ENCODE measurements at places on chromosomes 6 and 20.

DNA sequence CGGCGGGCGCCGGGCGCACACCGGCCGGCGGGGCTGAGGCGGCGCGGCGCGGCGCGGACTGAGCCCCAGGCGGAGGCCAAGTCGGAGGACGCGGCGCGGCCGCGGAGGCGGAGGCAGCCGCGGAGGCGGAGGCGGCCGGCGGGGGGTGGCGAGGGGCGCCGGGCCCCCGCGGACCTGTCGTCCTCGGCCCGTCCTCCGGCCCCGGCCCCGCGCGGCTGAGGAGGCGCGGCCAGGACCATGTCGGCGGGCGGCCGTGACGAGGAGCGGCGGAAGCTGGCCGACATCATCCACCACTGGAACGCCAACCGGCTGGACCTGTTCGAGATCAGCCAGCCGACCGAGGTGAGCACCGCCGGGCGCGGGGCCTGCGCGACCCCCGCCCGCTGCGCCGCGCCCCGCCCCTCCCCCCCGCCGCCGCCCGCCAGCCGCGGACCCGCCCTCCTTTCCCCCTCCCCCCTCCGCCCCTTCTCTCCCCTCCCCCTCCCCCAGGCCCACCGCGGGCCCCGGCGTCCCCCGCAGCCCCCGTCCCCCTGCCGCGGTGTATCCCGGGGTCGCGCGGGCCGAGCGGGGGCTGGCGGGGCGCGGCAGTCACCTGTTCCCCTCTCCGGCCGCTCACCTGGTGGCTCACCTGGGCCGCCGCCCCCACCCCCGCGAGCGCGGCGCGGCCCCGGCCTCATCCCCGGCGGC is at the start of gene AFDN:
TSS of gene AFDN (plus strand) at position 16 of the 687 bp plus-strand sequence. CDS start at position 238, 222 bp downstream.
- DNase-seq, result no peak

- DNase-seq, result no peak
Observed at GRCh38 chr20:5220321-5221060, 93.7 kb downstream of the CDS2 start.

DNA sequence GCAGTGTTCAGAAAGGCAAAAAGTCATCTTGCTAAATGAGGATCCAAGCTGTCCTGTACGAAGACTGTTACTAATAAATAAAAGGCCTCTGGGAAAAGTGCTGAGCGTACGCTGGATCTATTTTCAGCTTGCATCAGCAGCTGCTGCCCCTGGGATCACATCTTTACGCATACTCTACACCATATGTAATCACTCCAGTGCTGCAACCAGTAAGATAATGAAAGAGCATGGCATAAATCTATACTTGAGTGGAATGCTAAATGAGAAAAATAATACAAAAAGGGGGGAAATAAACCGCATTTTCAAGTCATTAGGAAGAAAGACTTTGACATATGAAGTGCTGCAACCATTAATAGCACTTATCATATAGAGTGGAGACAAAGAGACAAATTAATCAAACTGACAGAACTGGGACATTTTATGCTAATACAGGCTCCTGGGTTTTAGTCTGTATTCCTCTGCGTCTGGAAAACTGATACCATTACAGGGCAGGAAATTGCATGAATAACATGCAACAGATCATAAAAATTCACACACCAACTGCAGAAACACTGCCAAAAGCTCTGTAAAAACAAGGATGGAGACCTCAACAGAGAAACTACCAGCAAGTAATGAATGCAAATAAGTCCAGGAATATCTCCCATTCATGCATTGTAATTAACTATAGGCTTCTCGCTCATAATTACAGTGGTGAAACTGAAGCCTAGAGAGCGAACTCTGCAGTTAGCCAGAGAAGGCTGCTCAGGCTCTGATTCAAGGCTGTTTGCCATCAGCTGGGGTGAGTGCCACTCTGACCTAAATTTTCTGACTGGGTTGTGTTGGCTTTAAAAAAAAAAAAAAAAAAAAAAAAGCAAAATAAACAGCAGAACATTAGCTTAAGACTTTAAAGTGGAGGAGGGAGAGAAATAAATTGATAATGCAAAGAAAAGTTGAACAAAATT is 83.8 kb downstream of the GJA10 start:
- peak; percentile 39 for DNase-seq

GRCh38 chr6:61809004-61809595 is 476.9 kb downstream of the KHDRBS2 start:
- DNase-seq, result no peak

DNA sequence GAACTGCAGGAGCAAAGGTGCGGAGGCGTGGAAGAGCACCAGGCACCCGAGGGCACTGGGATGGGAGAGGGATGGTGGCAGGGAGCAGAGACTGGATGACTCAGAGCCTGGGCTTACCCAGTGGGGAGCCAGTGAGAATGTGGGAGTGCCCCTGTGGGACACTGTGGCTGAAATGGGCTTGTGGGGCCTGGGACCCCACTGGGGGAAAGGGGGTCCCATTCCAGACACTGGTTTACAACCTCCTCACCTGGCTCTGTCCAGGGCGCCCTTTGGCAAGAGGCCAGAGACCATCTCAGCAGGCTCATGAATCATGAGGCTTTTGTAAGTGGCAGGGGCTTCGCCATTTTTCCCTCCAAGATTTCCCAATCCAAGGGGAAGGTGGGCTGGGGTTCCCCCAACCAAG is 124.0 kb upstream of the MAFB start:
- no peak for DNase-seq

DNA sequence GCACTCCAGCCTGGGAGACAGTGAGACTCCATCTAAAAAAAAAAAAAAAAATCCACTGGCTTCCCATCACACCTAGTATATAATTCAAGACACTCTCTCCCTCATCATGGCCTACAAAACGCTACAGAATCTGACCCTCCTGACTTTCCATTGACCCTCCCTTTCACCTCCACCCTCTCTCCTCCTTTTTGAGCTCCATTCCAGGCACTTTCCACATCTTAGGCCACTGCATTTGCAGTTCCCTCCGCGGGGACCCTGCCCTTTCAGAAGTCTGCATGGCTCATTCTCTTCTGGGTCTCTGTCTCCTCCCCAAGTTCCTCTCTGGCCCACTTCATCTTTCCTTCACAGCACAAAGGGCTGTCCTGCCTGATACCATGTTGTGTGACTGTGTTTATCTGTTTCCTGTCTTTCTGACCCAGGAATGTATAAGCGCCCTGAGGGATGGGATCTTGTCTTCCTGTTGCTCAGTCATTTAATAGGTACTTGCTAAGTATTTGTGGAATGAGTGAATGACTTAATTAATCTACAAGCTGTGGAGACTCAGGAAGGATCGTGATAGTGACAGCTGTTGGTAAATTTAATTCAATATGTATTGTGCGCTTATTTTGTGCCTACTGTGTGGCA is 35.2 kb downstream of the NCR2 start:
- DNase-seq, result no peak

Data from astrocyte of the cerebellum (primary cell).